ENCODE measurements at places on chromosomes 13 and 19. TPM values are rescaled to one million over a fixed set of nuclear protein-coding genes. Genes with fewer than 3 reads are reported as not detected.

The CEBPA gene
- 0.33 TPM for total RNA-seq

The PROZ gene
- total RNA-seq, result not detected

The LPAR2 gene
- 33.1 TPM for total RNA-seq

The ZNF506 gene
- 32.9 TPM for total RNA-seq

The DKKL1 gene
- total RNA-seq, result not detected
